ENCODE measurements at places on chromosomes 4 and X.

- no peak for DNase-seq
Measured at GRCh38 chr4:110629214-110629754, 6.4 kb upstream of the PITX2 start.

- peak; percentile 85 for DNase-seq
Measured at GRCh38 chr4:1323635-1324442, 23.2 kb upstream of the UVSSA start.

- no peak for DNase-seq
Measured at GRCh38 chr4:3013839-3014350, 50.5 kb downstream of the GRK4 start.

- peak; percentile 55 for DNase-seq
Measured at GRCh38 chr4:173264684-173265185, 69.4 kb downstream of the HMGB2 start.

DNA sequence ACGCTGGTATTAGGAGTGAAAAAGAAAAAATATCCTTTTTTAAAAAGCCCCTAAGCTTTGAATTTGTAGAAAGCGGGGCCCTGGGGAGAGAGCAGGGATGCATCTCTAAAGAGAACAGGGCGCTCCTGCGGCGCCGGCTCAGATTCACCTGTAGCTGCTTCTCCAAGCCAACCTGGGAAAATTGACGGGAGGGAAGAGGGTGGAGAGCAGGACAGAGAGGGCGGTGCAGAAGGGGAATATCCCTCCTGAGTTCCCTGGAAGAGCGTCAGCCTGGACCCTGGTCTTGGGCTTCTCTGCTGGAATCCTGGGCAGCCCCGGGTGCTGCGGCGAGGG lies 776 bp upstream of the SOWAHD start:
- DNase-seq: no peak

DNA sequence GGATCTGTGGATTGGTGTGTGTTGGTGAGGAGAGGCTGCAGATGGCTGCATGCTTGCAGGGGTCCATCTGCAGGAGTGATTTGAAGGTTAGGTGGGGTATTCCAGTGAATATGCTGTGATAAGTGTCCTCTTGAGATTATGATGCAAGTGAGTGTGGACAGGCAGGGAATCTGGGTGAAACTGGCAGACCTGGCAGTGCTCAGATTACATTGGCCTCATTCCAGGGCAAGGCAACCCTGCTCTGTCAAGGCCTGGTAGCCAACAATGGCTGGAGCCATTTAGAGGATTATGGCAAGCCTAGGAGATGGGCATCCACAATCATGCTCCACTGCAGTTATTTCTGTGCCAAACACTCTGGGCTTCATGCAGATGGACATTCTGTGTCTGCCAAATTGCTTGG lies 113.9 kb downstream of the RTL3 start:
- no peak for DNase-seq

- no peak for DNase-seq
Measured at GRCh38 chr4:183936047-183936446, 30.9 kb downstream of the STOX2 start.

DNA sequence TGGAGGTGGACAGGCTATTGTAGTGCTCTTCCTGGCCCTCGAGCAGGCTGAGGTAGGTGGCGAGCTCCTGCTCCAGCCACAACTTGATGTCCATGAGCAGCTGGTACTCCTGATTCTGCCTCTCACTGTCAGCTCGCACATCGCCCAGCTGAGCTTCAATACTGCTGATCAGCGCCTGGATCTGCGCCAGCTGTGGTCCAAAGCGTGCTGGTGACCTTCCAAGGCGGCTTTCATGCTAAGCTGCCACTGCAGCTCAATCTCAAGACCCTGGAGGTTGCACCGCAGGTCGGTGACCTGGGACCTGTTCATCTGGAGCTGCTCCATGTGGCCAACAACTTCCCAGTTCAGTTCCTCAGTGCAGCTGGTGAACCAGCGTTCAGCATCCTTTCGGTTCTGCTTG lies 31.2 kb downstream of the LRIT3 start:
- DNase-seq: no peak

- no peak for DNase-seq
Measured at GRCh38 chr4:38040619-38041018, 80.4 kb downstream of the PTTG2 start.

- DNase-seq: no peak
Measured at GRCh38 chr4:129972257-129972656, 876.3 kb downstream of the C4orf33 start.

- DNase-seq: no peak
Measured at GRCh38 chrX:12971282-12972003, 3.5 kb upstream of the TMSB4X start.

DNA sequence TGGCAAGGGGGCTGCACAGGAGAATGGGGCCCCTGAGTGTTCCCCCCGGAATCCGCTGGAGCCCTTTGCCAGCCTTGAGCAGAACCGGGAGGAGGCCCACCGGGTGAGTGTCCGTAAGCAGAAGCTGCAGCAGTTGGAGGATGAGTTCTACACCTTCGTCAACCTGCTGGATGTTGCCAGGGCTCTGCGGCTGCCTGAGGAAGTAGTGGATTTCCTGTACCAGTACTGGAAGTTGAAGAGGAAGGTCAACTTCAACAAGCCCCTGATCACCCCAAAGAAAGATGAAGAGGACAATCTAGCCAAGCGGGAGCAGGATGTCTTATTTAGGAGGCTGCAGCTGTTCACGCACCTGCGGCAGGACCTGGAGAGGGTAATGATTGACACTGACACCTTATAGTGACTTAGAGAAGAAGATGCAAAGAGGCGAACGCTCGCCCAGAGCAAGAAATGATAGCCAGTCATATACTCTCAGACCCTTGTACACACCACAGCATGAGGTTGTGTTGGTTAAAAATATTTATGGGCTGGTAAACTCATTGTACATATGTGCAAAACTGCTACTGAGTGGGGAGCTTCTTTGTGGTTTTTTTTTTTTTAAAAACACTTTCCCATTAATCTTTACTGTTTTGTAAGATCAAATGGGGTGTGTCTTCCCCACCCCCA lies 52.5 kb downstream of the JADE1 start:
- DNase-seq: no peak

DNA sequence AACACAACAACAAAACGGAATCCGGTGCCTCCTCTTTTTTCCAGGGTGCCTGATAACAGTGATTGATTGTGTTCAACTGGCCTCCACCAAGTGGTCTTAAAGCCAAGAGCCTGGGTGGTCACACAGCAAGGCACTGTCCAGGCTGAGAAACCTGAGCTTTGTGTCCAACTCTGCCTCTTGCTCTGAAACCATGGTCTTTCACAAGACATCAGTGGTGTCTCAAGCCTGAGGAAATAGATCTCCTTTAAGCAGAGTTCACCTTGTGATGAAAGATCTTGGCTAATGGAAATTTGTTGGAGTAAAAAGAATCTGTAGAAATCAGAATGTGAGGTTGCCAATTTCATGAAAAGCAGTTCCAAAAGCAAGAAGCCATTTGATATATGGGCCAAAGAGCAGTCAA lies 47.3 kb upstream of the ACSL1 start:
- no peak for DNase-seq

GRCh38 chr4:40948014-40948413 lies 198.3 kb downstream of the NSUN7 start:
- no peak for DNase-seq

DNA sequence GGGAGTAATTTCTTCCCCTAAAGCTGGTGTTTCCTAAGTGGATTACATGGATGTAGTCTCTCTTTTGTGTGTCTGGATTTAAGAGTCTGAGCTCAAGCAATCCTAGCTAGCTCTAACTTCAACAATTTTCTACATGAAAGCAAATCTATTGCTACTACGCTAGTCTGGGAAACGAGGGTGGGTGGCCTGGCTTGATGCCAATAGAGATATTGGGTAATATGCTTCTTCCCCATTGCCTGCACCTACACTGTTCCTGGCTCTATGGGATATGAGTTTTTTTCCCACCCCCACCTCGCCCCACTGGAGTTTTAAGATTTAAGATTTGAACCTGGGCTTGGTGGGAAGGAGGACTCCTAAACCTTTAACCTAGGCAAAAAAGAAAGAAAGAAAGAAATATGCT lies 158.8 kb downstream of the RBM46 start:
- DNase-seq: no peak

- DNase-seq: peak; percentile 100
Measured at GRCh38 chr4:95129821-95130311, 372.1 kb downstream of the BMPR1B start.

- DNase-seq: peak; percentile 95
Measured at GRCh38 chr4:139988863-139989765, 164.9 kb downstream of the MAML3 start.

DNA sequence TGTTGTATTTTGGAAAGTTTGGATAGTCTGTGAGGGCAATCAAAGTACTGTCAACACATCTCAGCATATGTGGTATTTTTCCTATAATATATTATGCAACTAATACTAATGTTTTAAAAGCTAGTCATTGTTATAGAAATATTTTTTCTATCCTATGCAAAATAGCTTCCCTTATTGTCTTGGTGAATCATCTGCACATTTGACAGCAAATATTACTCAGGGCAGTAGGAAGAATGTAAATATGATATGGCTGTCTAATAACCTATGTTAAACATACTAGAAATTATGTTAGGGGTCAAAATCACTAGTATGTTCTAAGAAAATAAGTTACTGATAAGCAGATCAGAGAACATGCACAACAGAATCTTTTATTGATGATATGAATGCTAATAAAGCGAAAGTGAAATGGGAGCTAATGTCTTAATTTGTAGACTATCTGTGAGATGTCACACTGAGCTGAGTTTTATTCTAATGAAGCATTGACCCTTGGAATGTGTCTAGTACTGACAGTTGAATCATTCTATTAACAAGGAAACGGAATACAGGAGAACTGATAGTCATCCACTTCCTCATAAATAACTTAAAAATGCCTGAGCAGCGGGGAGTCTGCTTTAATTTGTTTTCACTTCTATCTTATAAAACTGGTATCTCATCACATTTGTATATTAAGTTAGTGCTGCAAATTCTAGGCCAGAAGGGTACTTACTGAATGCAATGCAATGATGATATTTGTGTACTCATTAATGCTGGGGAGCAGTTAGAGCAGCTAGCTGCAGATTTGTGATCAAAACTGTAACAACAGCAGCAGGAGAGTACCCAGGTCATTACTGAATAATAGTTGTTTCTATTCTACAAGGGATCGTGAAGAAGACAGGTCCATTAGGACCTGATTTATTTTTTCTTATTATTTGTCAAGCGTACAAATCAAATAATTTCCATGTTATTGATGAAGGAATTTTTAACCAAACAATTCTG lies 440.3 kb upstream of the AADAT start:
- peak; percentile 27 for DNase-seq

DNA sequence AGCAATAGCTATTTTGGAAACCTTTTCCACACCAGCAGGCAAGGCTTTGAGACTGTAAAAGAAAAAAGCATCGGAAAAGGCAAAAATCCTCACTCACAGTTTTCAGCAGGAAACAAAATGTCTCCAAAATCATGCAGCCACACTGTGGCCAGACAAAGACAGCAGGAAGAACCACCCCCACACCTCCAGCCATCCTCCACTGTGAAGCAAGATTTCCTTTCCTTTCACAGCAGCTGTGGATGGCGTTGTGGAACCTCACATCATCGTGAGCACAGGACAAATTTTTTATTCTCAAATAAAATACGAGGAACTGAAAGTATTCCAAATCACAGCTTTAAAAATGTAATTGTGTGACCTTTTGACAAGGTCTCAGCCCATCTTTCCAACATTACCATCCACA lies 351.7 kb upstream of the NOCT start:
- DNase-seq: no peak

- no peak for DNase-seq
Measured at GRCh38 chrX:98379134-98379533, 1495.4 kb downstream of the RPA4 start.

GRCh38 chr4:149017002-149017734 lies 575.0 kb upstream of the NR3C2 start:
- DNase-seq: no peak

- DNase-seq: peak; percentile 24
Measured at GRCh38 chrX:154411981-154412340, 622 bp downstream of the TAFAZZIN start.

Measured in fibroblast of skin of right quadriceps (primary cell).